ENCODE measurements at places on chromosomes 6 and 20. TPM values are rescaled to one million over a fixed set of nuclear protein-coding genes. Genes with fewer than 3 reads are reported as not detected.

DNA sequence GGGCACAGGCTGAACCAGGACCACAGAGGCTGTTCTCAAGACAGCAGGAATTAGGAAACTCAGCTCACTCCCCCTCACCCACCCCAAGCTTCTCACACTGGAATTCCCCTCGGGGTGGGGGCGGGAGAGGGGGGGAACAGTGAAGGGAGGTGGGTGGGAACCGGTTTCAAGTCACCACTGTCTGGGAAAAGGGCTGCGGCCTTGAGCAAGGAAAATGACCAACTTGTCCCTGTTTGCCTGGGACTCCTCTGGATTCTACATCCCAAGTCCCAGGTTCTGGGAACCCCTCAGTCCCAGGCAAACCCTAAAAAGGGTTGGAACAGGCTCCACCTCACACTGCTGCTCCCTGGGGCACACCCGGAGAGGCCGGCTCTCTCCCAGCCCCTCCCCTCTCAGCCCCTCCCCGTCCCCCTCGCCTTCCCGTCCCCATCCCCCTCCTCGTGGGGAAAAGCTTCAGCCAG is 230.7 kb downstream of the TFAP2C start:
- peaks cover 10% of the 10 kb centered on the region for H3K4me1 ChIP-seq
- no peak overlapping the region for H3K4me3 ChIP-seq

The OR2W1 gene
- total RNA-seq, result not detected

DNA sequence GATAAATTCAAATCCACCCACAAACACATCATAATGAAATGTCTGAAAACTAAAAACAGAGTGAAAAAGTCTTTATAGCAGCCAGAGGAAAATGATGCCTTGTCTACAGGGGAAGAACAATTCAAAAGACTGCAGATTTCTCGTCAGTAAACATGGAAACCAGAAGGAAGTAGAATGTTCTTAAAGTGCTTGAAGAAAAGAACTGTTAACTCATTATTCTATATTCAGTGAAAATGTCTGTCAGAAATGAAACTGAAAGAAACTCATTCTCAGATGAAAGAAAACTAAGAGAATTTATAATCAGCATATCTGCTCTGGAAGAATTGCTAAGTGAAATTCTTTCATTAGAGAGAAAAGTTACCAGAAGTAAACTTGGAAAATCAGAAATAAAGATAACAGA is 416.1 kb downstream of the TBC1D32 start:
- H3K27ac ChIP-seq, result no peak overlapping the region
- H3K4me3 ChIP-seq, result no peak overlapping the region
- DNase-seq, result no peak
- no peaks in the 10 kb centered on the region for H3K36me3 ChIP-seq

DNA sequence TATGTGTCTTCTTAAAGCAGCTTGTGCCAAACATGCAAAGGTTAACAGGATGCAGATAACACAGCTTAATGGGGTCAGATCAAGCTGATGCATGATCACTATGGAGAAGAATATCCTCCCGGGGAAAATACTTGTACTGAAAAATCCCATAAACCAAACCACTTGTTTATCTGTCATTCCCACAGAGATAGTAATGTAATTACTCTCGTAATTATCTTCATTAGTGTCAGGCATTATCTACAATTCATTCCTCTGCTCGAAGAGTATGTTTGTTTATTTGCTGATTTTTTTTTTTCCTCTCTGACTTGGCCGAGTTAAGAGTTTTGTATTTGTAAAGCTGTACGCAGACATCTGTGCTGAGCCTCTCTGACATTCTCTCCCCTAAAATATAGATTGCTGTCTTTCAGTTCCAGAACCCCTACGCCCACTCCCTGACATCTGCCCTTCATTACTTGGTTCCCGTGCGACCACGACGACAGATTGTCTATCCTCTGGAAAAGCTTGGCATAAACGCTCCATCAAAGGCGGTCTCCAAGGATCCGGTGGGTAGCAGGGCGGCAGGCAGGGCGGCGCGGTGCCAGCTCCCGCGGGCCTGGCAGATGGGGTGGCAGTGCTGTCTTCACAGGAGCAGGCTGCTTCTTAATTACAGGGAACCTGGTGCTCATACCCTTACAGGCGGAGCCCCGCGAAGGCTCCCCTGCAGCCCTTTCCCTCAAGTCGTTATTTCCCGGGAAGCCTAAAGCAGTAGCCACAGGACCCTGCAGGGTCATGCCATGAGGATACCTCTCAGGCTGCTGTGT is 147.2 kb downstream of the CFAP61 start:
- H3K4me3 ChIP-seq, result no peak overlapping the region
- no peaks in the 10 kb centered on the region for H3K36me3 ChIP-seq
- no peaks in the 10 kb centered on the region for H3K27me3 ChIP-seq
- H3K4me1 ChIP-seq, result no peaks in the 10 kb centered on the region

GRCh38 chr6:139920027-139920775 is 545.8 kb upstream of the CITED2 start:
- no peaks in the 10 kb centered on the region for H3K36me3 ChIP-seq
- H3K4me1 ChIP-seq, result peaks cover 7% of the 10 kb centered on the region
- no peak for DNase-seq
- H3K27ac ChIP-seq, result peak overlapping the region; percentile 27
- H3K27me3 ChIP-seq, result no peaks in the 10 kb centered on the region
- H3K4me3 ChIP-seq, result no peak overlapping the region

- H3K4me3 ChIP-seq, result no peak overlapping the region
- H3K27ac ChIP-seq, result no peak overlapping the region
- no peaks in the 10 kb centered on the region for H3K27me3 ChIP-seq
- no peaks in the 10 kb centered on the region for H3K4me1 ChIP-seq
- no peaks in the 10 kb centered on the region for H3K36me3 ChIP-seq
- DNase-seq, result no peak
Observed at GRCh38 chr6:135397172-135397952, 100.2 kb downstream of the AHI1 start.

The VSTM2L gene
- total RNA-seq, result not detected

Data from tibial nerve (tissue), 4 donors.